ENCODE measurements at places on chromosomes 2 and 18.

DNA sequence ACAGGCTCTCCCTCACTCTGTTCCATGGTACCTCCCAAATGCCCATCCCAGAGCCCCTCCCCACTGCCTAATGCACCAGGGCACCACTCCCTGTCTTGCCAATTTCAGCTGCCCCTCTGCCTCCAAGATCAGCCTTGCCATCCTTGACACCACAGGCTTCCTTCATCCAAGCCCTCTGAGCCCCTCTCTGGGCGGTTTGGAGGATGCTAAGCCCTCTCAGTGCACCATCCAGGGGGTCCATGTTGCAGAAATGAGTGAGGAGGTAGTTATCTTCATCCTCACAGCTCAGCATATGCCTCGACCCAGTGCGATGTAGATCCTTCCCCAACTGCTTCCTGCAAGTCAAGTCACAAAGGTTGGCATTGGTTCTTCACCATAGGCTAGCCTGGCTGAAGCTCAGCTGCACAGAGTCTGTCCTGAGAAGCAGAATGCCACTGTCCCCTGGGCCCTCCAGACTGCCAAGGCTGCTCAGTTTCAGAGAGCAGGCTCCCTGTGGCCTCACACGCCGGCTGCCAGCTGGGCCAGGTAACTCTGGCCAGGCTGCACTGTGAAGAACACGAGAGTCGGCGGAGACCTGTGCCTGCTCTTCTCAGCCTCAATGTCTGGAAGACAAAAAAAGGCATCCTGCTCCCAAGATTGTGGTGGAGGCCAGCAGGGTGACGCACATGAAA lies 9.9 kb upstream of the MAP3K2 start:
- no peak for DNase-seq

DNA sequence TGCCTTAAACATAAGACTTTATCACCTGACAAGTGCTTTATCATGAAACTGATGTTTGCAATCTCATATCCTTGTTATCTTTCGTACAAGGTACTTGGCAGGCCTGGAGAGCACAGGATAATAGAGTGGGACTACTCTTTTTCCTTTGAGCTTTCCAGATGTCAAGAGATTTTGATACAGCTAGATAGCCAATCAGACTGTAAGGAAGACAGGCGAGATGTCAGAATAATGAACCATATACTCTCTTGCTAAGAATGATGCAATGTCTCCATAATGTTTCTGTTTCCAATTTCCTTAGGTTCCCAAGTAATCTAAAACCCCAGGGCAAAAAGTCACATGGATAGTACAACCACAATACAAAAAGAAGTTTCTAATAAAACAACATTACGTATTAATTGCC lies 313.1 kb downstream of the PDE11A start:
- DNase-seq, result no peak

- DNase-seq, result no peak
Observed at GRCh38 chr2:109374548-109375130, 239.1 kb downstream of the SEPTIN10 start.

DNA sequence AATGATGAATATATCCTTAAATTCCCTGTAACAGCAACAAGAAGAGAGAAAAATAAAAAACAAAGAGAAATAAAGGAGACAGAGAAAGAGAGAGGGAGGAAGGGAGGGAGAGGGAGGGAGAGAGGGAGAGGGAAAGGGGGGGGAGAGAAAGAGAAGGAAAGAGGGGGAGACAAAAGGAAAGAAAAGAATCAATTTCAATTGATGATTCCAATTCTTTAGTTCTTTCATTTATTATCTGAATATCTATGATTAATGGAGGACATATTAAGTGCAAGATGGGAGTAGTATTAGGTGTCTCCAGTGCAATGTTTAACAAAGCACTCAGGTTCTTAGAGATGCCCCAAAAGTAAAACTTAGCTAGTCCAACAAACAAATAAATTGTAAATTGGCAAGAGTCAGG lies 97.2 kb upstream of the DPP10 start:
- no peak for DNase-seq

- no peak for DNase-seq
Observed at GRCh38 chr2:26598336-26598995, 42.7 kb downstream of the CIB4 start.

Measured in DND-41 (cell line).